ENCODE measurements at places on chromosomes 5 and 9. TPM values are rescaled to one million over a fixed set of nuclear protein-coding genes. Genes with fewer than 3 reads are reported as not detected.

GRCh38 chr9:102867488-102867887 is 127.6 kb upstream of the CYLC2 start:
- DNase-seq: no peak

Gene C9orf153
- total RNA-seq: 0.18 TPM

DNA sequence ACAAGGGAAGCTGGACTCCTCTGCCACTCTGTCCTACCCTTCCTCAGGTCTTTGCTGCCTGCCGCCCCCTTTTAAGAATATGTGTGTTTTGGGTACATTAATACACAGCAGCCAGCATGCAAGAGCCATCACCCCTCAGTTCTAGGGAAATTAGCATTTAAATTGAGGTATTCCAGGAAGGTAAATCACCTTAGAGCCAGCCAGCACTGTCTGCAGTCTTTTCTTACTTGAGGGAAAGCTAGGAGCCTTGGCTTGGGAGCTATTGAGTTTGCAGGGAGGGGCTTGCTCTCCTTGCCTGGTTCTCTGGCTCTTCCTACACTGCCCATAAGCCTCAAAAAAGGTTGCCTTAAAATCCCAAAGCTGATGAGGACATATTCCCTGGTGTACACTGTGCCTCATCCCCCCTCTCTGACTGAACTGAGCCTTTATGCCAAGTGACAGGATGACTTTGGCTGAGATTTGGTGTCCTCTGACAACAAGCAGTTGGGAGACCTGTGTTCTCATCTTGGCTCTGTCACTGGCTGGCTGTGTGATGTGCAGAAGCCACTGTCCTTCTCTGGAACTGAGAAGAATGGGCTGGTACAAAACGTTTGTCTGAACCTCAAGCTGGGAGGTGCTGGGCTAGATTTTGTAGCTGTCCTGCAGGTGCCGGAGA is 54.1 kb downstream of the TRIM32 start:
- no peak for DNase-seq

Gene LURAP1L
- total RNA-seq: not detected

GRCh38 chr9:79264041-79264440 is 307.7 kb upstream of the TLE4 start:
- no peak for DNase-seq
